ENCODE measurements at places on chromosomes 16 and 17.
A peak's percentile ranks its signal among the peaks of the same experiment; 100 is the strongest.

GRCh38 chr17:75069783-75070182, 18.0 kb upstream of the SLC16A5 start:
- no peak for DNase-seq

GRCh38 chr17:68295086-68295485, 3.8 kb downstream of the ARSG start:
- DNase-seq = no peak

- no peak for DNase-seq
These were observed 176.3 kb downstream of the VPS53 start for GRCh38 chr17:538181-538973.

GRCh38 chr17:58806046-58806445, 50.4 kb downstream of the PPM1E start:
- no peak for DNase-seq

DNA sequence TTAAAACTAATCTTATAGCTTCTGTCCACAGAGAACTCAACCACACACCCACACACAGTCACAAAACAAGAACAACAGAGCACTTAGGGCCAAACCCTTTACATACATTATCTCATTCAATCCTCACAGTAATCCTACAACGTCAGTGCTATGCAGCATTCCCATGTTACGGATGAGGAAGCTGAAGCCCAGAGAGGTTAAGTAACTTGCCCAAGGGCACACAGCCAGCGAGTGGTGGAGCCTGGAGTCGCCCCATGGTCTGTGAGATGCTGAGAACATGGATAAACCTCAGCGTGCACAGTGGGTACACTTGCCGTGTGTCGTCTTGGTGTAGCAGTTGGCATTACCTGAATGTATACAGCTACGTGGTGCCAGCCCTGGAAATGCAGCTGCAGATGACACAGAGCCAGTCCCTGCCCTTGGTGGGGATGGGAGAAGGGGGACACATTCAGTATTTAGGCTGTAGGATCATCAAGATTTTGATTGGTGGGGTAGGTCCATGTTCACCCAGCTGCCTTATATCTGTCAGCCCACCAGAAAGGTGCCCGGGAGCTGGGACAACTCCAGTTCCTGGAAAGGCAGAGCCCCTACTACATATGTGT, 177.0 kb downstream of the IRF8 start:
- peak; percentile 2 for DNase-seq

DNA sequence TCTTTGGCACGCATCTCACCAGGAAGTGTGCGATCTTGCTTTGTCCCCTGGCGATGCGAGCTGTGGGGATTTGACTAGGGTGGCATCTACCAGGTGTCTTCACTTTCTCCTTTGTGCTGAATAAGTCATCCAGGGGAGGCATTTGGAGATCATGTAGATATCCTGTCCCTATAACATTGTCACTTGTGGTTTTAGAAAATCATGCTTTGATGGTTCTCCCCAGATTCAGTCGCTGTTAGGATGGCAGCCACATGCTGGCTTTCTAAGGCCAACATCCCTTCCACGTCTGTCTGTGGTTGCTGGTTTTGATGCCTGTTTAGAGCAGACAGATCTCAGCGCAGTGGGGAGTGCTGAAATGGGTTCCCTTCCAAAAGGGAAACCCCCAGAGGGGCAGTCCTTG, 2.5 kb downstream of the ADAD2 start:
- DNase-seq = no peak

GRCh38 chr17:70552230-70552981, 383.1 kb downstream of the KCNJ2 start:
- no peak for DNase-seq

DNA sequence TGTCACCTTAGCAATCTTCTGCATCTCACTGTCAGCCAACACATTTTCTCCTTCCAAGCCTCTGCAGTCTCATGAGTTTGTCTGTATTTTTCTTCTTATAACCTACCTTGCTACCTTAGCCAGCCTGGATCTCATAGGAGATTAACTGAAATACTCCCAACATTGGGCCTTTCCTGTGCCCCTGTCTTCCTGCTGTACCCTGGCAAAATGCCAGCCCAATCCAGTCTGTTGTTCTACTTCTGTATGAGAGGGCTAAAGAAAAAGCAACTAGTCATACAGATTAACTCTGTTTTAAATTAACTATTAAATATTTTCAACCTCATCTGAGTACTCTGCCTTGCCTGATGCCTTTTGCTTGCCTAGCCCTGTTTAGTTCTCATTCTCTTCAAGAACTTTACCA, 18.4 kb downstream of the GOSR1 start:
- no peak for DNase-seq

GRCh38 chr16:66408163-66409048, 18.7 kb upstream of the BEAN1 start:
- DNase-seq = no peak

DNA sequence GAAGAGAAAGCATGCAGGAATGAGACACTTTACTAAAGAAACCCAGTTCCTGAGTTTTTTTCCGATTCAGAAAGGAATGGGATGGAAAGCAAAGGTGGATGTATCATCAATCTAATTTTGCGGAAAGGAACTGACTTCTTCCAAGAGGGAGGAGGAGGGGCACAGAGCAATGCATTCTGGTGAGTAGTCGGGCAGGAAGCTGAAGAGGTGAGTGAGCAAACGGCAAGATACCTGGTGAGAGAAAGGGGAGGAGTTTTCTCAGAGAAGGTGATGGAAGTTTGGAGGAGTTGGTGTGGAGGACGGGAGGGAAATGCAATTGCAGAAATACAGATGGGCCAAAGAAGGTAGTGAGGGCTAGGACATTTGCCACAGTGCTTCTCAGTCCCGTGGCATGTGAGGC, 713.2 kb downstream of the KCNJ2 start:
- DNase-seq = no peak

DNA sequence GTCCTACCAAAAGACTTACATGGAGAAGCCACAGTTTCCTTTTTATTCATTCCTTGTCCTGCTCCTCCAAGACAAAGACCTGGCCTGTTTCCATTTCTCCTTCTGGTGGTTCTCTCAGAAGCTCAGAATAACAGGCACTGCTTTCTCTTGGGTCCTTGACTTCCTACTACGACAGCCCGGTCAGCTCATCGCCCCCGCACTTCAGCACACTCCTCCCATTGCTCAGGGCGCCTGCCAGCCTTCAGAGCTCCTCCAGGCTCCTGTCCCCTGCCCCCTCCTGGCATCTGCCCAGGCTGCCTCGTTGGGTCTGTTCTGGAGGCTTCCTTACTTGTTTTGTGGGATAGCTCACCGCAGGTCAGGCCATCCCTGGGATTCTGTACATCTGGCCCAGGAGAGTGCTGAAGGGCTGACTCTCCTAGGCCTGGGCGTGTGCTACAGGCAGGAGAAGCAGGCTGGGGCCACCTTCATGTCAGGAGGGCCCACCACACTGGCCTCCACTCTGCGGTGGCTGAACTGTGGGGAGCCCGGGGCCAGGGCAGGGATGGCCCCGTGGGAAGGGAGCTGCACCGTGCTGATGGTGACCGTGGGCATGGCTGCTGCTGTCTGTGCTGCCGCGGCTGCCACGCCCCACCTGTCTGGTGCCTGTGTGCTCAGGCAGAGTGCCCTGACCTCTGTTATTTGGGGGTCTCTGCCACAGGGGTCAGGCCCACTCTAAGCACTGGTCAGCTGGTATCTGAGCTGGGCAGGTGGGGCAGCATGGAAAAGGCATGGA, 17.7 kb downstream of the TCF25 start:
- no peak for DNase-seq

GRCh38 chr17:79002796-79003593, 6.6 kb downstream of the CANT1 start:
- no peak for DNase-seq

DNA sequence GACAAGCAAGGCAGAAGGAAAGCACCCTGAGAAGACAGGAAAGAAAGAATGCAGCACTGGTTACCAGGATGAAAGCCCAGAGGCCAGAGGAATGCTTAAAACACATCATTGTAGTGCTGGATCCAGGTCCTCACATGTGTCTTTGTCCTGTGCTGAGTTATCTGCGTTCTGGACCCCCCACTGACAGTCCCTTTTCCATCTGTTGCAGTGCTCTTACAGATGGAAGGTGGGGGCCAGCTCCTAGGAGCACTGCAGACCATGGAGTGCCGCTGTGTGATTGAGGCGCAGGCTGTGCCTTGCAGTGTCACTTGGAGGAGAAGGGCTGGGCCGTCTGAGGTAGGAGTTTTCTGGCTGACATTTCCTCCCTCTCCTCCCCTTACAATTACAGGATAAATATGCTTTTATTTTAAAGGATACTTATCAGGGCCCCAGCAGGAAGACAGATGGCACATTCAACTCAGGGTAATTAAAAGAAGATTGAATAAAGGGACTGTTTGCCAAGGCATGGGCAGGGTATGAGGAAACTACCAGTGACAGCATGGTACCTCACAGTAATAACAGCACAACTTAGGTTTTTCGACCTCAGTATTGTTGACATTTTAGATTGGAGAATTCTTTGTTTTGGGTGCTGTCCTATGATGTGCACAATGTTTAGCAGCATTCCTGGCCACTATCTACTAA, 3.0 kb downstream of the EME1 start:
- no peak for DNase-seq

- DNase-seq = no peak
These were observed 3.3 kb downstream of the TRPV2 start for GRCh38 chr17:16418685-16419068.

DNA sequence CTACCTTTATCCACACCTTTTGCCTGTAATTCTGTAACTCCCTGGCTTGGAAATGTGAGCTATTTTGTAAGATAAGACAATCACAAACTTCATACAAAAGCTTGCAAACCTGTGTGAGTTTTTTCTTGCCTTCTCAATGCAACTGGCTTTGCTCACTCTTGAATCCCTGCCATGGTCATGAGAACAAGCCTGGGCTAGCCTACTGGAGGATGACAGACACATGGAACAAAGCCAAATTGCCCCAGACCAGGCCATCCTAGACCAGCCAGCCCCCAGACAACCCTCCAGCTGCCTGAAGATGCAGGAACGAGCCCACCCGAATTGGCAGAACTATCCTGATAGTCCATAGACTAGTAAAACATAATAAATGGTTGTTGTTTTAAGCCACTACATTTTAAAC, 466.6 kb upstream of the ERCC4 start:
- no peak for DNase-seq

DNA sequence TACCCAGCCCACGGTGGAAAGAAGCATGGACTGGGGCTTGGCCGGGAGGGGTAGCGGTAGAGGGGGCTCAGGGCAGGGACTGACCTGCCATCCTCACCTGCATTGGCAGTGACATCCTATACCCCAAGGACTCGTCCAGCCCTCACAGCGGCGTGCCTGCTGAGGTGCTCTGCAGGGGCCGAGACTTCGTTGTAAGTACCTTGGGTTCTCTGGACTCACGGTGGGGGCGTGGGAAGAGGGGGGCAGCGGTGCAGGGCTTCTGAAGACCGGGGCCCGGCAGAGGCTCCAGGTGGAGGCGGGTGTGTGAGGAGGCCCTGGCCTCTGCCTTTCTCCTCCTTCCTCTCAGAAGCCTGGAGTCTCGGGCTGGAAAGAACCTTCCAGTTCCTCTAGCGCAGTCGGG, 25.5 kb downstream of the POLR3E start:
- DNase-seq = no peak

DNA sequence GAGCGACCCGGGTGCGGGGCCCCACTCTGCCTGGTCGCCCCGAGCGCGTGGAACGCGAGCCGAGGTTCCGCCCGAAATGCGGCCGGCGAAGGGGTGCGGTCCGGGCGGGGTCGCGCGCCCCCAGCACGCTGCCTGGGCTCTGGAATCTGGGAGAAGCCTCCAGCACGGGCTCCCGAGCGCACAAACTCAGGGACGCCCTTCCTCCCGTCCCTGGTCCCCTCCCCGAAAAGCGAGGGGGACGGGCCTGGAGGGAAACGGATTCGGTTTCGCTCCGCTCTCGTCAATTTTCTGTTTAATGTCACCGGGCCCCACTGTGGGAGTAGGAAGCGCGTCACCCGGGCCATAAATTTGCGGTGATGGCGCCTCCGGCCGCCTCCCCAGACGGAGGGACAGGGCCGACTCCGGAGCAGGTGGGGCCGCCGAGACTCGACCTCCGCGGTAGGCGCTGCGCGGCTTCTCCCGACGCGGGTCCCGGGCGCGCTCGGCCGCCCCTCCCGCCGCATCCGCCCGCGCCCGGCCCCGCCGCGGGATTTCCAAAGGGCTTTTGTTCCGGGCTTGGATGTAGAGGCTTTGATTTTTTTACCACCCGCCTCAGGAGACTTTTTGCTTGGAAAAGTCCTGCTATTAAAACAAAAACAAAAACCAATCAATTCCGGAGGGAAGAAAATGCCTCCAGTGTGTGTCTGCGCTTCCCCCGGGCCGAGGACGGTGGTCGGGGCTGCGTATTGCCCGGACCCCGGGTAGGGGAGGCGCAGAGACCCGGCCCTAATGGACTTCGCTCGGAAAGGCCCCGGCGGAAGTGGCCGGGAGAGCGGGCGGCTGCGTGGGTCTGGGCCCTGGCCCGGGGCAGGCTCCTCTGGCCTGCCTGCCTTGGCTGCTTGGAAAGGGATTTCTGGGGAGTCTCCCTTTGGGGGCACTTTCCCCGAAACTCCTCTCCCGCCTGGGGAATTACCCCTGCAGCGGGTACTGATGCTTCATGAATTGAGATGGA, 7.9 kb upstream of the BAHCC1 start:
- peak; percentile 66 for DNase-seq

GRCh38 chr17:15418781-15419180, 48.6 kb downstream of the CDRT4 start:
- DNase-seq = no peak

DNA sequence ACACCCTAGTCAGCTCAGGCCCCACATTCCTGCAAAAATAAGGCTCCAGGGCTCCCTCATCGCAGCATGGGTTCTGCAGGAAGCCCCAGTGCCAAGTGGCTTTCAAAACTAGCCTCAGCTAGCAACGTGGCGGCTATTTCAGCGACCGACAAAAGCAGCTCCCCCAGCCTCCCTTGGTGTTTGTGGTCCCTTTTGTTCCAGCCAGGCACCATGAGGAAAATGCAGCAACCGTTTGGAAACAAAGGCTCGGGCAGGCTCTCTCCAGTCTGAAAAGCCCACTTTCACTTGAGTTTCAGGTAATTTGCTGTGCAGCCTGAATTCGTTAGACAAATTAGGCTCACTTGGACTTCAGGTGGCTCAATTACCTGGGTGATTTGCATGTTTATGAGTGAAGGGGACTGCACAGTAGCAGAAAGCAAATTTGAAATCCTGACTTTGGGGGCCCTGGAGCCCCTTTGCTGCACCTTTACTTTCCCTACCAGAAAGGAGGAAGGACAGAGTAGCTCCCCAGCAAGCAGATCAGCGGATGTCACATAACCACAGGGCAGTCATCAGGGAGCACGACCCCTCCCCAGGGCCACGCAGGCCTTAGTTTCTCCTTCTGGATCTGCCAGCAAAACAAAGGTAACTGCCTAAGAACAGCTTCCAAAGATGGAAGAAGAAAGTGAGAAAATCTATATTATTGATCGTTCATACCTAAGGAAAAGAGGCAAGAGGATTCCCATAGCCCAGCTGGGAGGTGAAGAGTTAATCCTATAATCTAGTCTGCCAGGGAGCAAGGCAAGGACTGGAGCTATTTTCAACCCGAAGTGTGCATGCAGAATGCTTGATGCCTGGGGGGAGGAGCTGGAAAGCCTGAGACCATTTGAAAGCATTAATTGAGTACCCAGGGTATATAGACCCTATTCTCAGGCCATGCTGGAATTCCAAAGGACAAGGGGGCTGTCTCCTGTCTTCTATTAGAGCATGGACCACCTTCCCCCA, 143.1 kb upstream of the SDK2 start:
- no peak for DNase-seq

DNA sequence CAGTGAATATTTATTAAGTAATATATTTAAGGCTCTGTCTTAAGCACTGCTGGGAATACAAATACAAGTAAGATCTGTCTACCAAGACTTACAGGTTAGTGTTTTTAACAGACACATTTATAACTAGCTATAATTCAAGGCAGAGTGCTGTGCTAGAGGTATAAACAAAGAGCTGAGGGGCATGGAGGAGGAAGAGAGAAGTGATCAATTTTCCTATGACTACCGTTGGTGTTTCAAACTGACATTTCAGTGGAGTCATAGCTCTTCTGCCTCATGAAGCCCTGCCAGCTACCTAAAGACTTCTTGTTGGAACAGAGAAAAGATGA, 79.9 kb downstream of the CYB561 start:
- no peak for DNase-seq

Measured in activated naive CD4-positive, alpha-beta T cell treated with anti-CD3 and anti-CD28 coated beads, Interleukin-2, amount 50 U/mL, for 72 hours (primary cell).